ENCODE measurements at places on chromosomes 13 and 19.

- DNase-seq = no peak
Measured at GRCh38 chr13:95411428-95412040, 110.3 kb upstream of the ABCC4 start.

DNA sequence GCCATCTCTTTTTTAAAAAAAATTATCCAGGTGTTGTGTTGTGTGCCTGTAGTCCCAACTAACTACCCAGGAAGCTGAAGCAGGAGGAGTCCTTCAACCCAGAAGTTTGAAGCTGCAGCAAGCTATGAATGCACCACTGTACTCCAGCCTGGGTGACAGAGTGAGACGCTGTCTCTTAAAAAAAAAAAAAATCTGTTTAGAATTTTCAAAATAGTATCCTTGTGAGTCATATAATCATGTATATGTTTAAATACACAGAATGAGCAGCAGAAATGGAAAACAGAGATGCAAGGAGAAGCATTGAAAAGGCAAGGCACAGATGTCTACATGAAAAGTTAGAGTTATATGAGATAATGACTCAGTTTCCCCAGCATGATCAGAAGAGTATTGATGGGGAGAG is 31.2 kb downstream of the SYDE1 start:
- no peak for DNase-seq

- DNase-seq = no peak
Measured at GRCh38 chr13:50552424-50552966, 291.0 kb downstream of the DLEU7 start.

GRCh38 chr13:27211271-27211670 is 39.7 kb upstream of the USP12 start:
- no peak for DNase-seq

DNA sequence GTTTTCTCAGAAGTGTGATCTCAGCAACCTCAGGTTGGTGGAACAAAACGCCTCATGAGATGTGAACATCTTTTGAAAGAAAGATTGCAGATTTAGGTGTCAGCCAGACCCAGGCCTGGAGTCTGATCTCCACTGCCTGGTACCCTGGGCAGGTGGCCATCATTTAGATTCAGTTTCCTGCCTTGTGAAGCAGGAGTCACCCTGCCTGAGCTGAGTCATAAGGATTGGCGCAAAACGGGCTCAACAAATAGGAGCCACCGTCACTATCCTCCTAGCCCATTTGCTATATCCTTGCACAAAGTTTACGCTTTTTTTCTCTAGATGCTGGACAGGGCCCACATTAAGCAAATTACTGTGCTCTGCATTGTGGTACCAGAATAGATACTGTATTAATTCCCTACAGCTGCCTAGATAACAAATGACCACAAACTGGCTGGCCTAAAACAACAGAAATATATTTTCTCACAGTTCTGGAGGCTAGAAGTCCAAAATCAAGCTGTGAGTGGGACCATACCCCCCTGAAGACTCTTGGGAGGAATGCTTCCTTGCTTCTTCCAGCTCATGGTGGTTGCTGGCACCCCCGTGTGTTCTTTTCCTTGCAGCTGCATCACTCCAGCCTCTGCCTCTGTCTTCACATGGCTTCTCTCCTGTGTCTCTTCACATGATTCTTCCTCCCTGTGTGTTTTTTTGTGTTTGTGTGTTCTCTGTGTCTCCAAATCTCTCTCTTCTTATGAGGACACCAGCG is 38.2 kb downstream of the TNFSF11 start:
- DNase-seq = no peak

GRCh38 chr19:33376941-33377557 is 3.5 kb downstream of the CEBPG start:
- DNase-seq = no peak

- no peak for DNase-seq
Measured at GRCh38 chr13:93745884-93746283, 519.3 kb downstream of the GPC6 start.

- DNase-seq = peak; percentile 91
Measured at GRCh38 chr19:47445937-47446402, 25.7 kb downstream of the SLC8A2 start.

DNA sequence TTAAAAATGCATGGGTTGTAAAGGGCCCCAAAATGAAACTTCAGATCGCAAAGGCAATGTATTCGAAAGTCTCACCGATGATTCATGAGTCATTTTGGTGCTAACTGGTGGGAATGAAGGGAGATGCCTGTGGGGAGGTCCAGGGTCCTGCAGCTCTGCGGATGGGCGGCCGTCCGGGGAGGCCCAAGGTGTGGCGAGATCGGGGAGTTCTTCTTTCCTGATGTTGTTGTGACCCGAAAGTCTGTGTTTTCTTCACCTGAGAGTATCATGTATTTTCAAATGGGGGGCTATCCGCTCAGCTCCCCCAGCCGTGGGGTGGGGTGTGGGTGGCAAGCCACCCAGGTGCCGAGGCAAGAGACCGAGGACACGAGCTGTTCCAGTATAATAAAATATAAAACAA is 36.5 kb downstream of the TFDP1 start:
- no peak for DNase-seq

GRCh38 chr13:113035213-113035800 is 66.3 kb downstream of the MCF2L start:
- DNase-seq = no peak

DNA sequence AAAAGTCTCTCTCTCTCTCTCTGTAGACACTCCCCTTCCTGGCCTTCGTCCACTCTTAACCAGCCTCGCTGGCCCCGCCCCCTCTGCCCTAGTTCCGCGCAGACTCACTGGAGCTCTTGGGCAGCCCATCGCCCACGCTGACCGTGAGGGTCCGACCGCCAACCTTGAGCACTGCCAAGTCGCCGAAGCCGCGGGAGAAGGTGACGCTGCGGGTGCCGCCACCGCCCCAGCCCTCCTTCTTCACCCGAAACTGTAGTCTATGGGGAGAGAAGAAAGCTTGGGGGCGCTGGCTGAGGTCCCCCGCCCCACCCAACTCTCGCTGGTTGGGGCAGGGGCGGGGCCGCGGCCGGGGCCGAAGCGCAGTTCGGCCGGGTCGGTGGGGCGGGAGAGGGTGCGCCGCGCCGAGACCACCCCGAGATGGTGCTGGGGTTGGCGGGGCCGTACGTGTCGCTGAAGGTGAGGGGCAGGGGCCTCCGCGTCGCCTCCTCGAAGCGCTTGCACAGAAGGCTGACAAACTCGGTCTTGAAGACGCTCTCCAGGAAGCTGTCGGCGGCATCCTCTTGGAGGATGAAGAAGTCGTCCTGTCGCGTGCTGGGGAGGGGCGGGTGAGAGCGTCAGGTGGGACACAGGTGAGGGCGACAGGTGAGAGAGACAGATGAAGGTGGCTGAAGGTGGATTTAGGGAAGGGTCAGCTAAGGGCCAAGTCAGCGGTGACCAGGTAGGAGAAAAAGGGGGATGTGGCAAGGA is 12.6 kb upstream of the ZNF414 start:
- DNase-seq = peak; percentile 89

DNA sequence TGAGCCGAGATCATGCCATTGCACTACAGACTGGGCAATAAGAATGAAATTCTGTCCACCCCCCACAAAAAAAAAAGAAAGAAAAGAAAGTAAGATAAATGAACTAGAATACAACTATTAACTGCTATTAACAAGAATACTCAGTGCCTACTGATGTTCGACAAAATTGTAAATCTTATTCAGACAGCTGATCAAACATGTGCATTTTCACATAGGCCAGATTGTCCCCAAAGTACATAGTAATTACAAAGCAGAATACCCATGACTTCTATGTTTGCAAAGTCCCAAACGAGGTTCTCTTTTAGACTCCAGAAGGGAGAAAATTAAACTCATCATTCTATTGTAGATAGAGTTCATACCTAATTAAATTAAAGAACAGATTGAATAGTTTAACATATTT is 113.4 kb downstream of the UFM1 start:
- DNase-seq = no peak

DNA sequence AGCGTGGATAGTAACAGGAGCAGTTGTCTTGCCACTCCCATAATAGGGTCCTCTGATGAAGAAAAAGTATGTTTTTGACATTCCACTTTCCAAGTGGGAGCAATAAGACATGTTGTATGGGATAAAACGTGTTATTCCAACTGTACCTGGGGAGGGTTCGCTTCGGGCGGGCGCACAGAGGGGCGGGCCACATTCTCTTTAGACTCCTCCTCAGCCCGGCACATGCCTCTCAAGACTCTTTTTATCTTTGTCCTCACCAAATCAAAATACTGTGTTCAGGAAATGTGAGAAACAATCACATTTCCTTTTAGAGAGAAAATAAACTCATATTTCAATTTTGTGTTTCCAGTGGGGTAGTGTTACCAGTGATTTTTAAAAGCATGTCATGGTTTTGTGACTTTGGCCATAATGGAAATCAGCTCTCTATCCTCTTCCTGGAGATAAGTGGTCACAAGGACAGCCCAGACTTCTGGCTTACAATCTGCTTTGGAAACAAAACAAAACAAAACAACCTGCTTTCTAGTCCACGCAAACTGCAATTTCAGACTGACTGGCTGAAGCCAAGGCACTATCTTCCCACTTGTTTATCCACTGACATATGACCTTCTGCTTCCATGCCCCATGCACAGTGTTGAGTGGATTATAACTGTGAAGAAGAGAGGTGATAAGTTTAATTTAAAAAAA is 276.1 kb downstream of the NALCN start:
- no peak for DNase-seq

- no peak for DNase-seq
Measured at GRCh38 chr19:35123573-35123972, 8.0 kb downstream of the FXYD3 start.

GRCh38 chr13:22077205-22077683 is 406.4 kb downstream of the FGF9 start:
- no peak for DNase-seq

DNA sequence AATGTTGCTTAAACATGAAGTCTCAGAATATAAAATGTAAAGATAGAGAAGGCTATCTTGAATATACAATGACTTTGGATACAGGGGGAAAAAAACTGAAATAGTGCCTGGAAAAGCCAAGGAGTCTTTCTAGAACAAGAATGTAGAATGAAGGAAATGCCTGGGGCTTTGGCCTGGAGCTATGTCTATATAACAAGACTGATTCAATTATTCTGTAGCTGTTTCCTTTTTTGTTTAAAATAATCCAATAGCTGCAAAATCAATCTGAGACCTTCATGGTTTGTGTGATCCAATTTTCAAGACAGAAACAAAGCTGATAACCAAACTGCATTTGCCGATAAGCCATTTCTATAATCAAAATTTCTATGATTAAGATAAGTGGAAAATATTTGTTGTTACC is 530.9 kb upstream of the NBEA start:
- DNase-seq = no peak

Data from NCI-H82 (cell line).